Stimulated activated CD8-positive, alpha-beta memory T cell treated with anti-CD3 and anti-CD28 coated beads, Interleukin-4, amount 100 ng/mL, for 48 hours (primary cell): ENCODE measurements at places on chromosomes 6 and 20.

- no peak for DNase-seq
Measured at GRCh38 chr6:12126051-12126450, 113.9 kb downstream of the HIVEP1 start.

DNA sequence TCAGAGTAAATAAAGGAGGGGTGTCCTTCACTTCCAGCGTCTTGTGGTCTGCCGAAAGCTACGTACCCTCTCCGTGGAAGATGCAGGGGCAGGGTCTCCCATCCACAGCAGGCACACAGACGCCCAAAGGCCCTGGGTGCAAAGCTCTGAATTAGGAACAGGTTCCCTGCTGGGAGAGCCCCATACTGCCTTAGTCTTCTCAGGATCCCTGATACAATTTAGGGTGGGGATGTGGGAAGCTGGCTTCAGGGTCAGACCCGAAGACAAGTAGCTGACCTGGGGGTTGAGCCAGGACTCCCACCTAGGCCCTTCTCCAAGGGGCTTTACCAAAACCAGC lies 74.1 kb downstream of the TTLL2 start:
- no peak for DNase-seq

DNA sequence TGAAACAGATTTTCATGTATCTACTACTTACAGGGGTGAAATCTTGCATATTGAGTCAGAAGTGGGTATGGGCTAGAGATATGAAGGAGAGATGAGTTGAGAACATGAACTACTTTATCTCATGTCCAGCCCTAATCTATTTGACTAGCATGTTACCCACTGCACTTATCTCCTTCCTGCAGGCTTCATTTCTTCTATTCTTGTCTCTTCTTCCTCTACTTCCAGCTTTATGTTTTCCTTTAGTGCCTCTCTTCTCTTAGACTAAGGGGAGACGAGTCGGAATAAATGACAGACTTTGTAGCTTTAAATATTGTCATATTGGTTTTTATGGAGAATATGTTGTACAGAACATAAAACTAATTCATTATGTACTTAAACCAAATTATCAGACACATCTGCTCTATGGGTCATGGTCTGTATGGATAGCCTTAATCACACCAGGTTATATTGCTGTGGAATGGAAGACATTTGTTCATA lies 5.3 kb downstream of the RAB32 start:
- DNase-seq, result no peak

DNA sequence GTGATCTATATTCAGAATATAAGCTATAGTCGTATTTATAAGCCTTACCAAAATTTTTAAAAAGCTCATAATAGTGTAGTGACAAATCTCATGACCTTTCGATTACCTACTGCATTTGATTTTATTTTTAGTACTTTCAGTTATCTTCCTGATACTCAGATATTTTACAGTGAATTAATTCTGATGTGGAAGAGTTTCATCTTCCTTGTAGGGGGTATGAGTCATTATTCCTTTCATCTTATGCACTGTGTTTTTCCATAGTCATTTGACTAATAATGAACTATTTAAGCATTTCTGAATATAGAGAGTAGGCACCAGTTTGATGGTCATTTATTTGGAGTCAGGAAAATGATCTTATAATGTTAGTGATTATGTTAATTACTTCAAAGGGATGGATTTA lies 36.4 kb downstream of the HDGFL1 start:
- DNase-seq, result no peak

GRCh38 chr6:113894712-113895674 lies 37.8 kb downstream of the MARCKS start:
- no peak for DNase-seq

DNA sequence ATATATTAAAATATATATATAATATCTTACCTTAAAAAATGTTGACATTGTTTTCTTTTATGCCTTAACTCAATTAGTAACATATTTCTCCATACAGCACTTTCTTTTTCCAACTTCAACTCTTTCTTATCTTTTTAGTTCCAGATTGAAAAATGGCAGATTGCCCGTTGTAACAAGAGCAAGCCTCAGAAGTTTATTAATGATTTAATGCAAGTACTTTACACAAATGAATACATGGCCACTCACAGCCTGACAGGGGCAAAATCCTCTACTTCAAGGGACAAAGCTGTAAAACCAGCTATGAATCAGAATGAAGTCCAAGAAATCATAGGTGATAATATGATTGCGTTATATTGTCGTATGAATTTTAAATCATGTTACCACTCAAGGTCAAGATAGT lies 29.4 kb upstream of the KIAA1586 start:
- no peak for DNase-seq

GRCh38 chr6:20949138-20949537 lies 414.9 kb downstream of the CDKAL1 start:
- no peak for DNase-seq

DNA sequence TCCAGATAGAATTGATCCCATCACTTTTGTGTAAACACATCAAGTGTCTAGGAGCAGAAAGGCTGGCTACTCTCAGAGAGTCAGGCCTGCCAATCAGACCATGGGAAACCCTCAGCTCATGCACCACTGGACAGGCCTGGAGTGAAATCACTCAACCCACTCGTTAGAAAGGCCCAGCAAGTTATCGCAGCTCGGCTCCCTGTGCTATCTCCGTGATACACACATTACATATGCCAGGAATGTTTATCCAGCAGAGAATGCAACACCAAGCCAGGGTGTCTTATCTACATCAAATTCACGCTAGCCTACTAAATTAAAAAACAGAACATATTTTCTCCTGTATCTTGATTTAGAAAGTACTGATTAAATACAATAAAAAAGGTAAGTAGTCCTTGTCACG lies 232.4 kb upstream of the FOXQ1 start:
- no peak for DNase-seq

- DNase-seq, result no peak
Measured at GRCh38 chr6:42642794-42643193, 79.0 kb downstream of the UBR2 start.

DNA sequence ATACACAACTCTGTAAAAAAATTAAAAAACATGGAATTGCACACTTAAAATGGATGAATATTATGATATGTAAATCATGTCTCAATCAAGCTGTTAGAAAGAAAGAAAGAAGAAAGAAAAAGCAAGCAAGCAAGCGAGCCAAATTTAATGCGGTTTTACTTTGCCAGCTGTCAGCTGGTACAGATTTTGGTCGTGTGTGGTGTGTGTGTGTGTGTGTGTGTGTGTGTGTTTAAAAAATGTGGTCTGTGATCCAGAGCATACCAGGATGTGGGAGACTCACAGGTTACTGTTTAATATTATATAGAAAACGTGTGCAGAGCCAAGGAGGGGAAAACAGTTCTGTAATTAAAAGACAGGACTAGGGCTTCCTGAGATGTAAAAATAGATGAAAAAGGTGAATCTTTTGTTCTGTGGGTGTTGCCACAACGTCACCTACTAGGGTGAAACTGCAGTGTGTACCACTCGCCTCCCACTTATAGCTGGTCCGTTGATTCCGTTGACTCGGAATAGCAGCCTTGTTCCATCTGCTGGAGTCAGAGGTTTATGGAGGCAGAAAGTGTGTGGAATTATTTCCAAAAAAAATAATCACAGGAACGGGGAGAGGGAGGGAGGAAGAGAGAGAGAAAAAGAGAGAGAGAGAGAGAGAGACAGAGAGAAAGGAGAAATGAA lies 197.7 kb downstream of the BCAS1 start:
- DNase-seq, result peak; percentile 45

DNA sequence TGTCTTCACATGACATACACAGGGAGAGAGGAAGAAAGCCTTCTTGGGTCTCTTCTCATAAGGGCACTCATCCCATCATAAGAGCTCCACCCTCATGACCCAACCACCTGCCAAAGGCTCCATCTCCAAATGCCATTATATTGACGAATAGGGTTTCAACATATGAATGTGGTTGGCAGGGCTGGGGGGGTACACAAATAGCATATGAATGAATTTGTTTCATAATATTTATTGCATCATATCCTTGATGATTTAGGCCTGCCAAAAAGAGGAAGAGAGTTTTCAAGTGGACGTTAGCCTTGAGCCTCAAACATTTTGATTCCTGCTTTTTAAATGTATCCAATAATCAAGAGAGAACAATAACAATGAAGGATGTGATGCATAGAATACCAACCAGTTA lies 26.2 kb upstream of the OPRM1 start:
- DNase-seq, result no peak

GRCh38 chr6:23350752-23351453 lies 775.1 kb upstream of the NRSN1 start:
- no peak for DNase-seq

- DNase-seq, result no peak
Measured at GRCh38 chr6:149821492-149821891, 42.7 kb downstream of the LRP11 start.

DNA sequence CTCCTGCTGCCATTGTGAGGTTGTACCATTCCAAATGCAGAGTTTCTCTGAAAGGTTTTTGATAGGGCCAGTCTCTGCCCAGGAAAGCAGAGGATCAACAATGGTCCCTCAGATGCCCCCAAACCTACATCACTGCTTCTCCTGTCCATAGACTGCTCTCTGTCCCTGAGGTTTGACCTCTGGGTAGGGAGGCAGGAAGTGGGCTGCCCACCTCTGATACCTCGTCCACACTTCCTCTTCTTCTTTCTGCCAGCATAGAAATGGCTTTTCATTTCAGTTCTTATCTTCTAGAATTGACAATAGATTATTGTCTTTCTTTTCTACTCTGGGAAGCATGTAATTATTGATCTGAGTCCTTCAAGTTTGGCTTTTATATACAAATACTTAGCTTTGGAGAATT lies 170.6 kb downstream of the TRMT11 start:
- no peak for DNase-seq

DNA sequence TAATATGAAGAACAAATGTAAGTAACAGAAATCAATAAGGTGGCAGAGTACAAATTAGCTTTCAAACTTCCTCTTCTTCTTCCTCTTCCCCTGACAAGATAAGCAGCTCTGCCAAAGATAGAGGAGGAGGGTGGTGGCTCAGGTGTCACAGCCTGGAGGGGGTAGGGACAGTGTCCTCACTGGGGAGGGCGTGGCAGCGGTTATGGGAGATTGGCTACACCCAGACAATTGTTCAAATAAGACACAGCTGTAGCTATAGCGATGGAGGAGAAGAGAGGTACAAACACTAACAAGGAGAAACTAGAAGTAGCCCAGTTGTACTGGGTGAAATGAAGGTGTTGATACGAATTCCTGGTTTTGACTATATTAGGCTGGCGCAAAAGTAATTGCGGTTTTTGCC lies 198.5 kb downstream of the TBXT start:
- no peak for DNase-seq

GRCh38 chr6:149169761-149170511 lies 147.6 kb upstream of the TAB2 start:
- no peak for DNase-seq

DNA sequence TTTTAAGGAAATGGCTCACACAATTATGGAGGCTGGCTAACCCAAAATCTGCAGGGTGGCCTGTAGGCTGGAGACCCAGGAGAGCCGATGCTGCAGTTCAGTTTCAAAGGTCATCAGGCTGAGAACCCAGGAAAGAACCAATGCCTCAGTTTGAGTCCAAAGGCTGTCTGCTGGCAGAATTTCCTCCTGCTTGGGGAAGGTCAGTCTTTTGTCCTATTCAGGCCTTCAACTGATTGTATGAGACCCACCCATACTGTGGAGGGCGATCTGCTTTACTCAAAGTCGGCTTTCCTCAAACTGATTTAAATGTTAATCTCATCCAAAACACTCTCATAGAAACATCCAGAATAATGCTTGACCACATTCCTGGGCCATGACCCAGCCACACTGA lies 189.7 kb upstream of the CDYL start:
- no peak for DNase-seq

DNA sequence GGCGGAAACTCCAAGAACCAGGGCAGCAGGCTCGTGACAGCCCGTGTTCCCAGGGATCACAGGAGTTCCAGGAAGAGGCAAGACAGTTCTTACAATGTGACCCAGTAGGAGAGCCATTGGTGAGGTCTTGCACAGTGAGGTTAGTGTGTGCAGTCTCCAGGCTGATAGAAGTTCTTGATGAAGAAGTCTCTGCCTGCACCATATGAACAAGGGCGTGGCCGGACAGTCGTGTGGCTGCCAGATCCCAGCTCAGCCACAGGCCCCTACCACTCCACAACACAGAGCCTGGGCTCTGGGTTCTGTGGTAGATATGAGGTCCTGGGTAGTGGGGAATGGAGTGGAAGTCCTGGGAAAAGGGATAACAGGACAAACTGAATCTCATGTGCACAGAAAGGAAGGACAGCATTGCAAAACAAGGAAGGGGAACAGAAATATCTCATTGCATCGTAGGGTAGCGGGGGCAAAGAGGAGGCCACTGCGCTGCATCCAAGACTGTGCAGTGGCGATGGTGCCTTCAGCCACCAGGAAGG lies 65.2 kb downstream of the STX11 start:
- peak; percentile 35 for DNase-seq

- DNase-seq, result peak; percentile 29
Measured at GRCh38 chr6:389622-390021, 1.9 kb upstream of the IRF4 start.

- no peak for DNase-seq
Measured at GRCh38 chr6:30888816-30889495, 4.6 kb downstream of the DDR1 start.

DNA sequence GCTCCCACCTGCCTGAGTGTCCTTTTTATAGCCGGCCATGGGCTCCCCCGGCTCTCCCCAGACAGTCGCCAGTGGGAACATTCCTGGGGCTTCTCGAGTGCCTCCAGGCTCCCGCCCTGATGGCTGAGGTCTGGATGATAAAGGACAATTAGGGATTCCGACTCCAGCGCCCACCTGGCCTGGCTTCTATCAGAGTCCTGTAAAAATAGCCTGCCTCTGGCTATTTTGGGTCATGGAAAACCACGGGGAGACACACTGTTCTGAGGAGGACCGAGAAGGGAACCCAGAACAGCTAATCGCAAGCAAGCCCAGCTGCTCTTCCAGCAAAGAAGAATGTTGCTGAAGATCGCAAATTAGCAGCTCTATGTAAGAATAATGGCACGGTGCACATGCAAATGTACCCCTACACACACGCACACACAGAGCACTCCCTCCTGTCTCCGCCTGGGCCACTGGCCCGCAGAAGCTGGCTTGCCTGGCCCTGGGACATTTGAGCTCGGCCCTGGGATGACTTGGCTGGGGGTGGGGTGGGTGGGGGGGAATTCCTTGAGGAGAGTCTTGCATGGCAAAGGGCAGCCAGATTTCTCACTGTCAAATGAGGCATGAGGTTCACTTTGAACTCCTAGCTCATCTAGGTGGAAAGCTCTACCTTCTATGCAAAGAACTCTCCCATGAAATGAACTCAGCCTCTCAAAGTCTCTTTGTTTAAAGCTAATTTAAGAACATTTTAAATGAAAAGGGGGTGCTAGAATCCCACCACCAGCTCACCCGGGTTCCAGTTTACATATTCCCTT lies 55.3 kb downstream of the CTCFL start:
- DNase-seq, result no peak

- DNase-seq, result no peak
Measured at GRCh38 chr6:108870357-108870756, 22.1 kb downstream of the ARMC2 start.

DNA sequence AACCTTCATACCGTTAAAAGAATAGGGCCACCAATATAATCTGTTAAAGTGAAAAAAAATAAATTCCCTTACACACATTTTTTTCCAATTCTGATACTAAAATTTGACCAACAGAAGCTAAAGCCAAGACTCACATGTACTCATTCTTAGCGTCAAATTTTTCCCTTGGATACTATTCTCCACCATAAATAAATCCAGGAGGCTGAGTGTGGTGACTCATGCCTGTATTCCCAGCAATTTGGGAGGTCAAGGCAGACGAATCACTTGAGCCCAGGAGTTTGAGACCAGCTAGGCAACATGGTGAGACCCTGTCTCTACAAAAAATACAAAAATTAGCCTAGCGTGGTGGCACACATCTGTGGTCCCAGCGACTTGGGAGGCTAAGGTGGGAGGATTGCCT lies 43.9 kb downstream of the SCML4 start:
- no peak for DNase-seq

- DNase-seq, result no peak
Measured at GRCh38 chr6:124393536-124393935, 568.7 kb upstream of the RNF217 start.
